GM12864 (cell line): ENCODE measurements at places on chromosomes 11 and 22.

GRCh38 chr11:78256962-78257361, 68.2 kb downstream of the USP35 start:
- DNase-seq: no peak

- DNase-seq: no peak
Observed at GRCh38 chr11:27830206-27830605, 130.0 kb upstream of the BDNF start.

DNA sequence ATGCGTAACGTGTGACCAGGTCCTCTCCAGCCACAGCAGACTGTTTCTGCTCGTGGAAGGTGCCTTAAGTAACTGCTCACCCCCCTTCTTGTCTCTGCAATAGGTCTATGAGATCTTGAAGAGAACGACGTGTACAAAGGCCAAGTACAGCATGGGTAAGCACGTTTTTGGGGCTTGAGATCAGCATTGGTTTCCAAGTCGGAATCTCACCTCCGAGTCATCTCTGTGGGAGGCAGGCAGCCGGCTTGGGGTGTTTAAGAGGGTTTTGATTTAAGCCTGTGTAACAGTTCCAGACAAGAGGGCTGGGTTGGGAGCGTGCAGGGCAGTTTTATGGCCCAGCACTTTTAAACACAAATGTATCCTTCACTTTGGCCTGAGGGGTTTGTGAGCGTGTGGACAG, 30.1 kb downstream of the ANO1 start:
- DNase-seq: no peak

- no peak for DNase-seq
Observed at GRCh38 chr11:44788536-44789261, 61.9 kb downstream of the TSPAN18 start.
